DMS79 (cell line): ENCODE measurements at places on chromosomes 2 and 18.

DNA sequence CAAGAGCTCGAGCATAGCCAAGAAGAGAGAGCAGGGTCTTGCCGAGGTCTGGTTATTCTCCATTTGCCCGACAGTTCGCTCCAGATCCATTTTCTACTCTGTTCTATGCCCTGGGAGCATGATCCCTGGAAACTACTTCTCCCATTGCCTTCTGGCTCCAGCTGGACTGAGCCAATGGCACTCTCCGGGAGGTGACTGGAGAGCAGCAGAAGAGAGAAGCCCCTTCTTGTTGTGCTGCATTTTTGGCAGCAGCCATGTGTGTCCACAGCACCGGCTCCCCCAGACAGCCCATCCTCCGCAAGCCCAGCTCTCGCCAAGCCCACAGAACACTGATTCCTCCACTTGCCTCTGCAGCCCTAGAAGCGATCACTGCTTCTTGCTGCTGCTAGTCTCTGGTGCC lies 345.5 kb downstream of the TNS1 start:
- DNase-seq: no peak

- no peak for DNase-seq
Measured at GRCh38 chr2:11490194-11490593, 24.2 kb upstream of the E2F6 start.

GRCh38 chr2:54510916-54511315 lies 54.8 kb downstream of the SPTBN1 start:
- no peak for DNase-seq

- DNase-seq: no peak
Measured at GRCh38 chr2:1248187-1248586, 165.1 kb upstream of the TPO start.

- DNase-seq: no peak
Measured at GRCh38 chr2:10151462-10151861, 28.9 kb downstream of the RRM2 start.

DNA sequence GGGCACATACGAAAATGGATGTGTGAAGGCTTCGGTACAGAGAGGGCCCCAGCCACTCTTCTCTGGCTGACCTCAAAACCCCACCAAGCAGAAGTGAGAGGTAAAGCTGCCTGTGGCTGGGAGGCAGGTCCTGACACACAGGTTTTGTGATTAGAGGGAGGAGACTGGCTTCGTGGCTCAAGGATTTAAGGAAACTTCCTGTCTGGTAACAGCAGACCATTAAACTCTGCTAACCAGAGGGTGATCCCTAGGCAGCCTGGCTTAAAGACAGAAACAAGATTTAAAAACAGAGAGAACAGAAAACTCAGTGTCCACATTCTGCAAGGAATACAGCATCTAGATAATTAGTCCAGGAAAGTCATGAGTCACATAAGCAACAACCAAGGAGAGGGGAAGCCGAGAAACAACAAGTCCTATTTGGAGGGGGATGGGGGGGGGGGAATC lies 101.9 kb downstream of the NFATC1 start:
- DNase-seq: no peak

DNA sequence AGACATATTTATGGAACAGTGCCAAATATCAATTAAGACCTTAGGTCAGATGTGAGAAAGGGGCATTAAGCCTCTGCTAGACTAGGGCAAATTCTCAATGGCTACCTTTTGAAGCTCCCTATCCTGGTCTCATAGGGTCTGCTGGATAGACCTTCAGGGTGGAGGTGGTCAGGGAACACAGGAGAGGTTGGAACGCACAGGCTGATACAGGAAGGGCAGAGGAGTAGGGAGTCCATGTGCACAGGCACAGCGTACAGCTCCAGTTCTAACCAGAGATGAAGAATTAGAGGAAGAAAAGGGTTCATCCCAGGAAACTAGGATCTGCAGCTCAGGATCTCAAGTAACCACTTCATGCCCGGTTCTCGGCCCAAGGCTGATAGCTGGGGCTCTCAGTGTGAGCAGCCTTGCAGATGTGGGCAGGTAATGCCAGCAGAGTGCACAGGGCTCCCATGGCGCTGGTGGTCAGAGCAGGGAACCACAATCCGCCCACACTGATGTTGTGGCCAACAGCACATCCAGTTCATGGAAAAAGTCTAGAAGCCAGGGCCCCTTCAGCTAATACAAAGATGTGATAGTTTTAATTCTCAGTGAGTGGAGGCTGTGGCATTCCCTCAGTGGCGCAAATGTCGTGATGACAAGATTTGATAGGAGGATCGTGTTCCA lies 3.4 kb upstream of the EVA1A start:
- DNase-seq: no peak

DNA sequence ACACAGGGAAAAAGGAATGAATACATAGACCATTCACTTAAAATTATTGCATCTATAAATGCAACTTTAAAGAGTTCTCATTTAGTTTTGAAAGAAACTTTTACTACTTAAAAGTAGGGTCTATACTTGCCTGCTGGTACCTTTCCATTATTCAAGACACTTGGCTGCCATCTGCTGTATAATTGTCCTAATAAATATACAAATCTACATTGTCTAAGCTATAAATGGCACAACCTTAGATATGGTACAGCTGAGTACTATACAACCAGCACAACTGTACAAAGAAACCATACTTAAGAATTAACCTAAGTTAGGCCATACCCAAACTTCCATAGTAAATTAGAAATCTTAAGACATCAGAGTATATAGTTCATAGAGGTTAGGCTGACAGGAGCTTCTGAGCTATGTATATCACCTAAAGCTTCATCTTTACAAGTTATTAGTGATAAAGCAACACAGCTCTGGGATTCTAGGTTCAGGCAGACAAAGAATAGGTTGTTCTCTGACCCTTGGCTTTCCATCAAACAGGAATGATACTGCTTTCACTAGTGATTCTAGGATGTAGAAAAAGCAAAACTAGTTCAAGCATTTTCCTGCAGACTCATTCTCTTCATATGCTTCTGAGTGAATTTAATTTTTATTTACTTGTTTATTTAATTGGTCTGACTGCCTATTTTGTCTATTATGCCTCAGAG lies 22.1 kb downstream of the EXOC6B start:
- no peak for DNase-seq

GRCh38 chr2:181776336-181776735 lies 96.0 kb upstream of the NEUROD1 start:
- no peak for DNase-seq

DNA sequence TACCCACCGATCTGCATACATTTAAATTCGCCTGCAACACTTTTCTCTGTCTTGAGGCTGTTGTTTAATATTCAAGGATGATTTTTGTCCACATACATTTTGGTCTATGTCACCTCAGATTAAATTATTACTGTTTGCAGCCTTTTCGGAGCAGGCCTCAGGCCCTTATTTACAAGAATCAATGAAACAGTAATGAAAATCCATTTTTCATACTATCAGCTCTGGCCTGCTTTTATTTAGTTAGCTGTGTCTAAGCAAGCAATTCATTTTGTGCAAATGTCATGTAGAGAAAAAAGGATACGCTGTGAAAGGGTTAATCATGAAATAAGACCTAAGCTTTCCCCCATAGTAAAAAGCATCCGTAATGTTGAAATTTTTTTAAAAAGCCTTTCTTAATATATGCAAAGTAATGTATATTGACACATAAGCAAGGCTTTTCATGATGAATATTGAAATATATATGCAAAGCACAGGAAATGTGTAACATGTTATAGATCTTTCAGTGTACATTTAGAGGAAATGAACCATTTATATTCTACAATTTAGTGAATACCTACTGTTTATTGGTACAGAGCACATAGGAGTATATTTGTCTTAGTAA lies 1135.3 kb upstream of the ZEB2 start:
- DNase-seq: no peak

DNA sequence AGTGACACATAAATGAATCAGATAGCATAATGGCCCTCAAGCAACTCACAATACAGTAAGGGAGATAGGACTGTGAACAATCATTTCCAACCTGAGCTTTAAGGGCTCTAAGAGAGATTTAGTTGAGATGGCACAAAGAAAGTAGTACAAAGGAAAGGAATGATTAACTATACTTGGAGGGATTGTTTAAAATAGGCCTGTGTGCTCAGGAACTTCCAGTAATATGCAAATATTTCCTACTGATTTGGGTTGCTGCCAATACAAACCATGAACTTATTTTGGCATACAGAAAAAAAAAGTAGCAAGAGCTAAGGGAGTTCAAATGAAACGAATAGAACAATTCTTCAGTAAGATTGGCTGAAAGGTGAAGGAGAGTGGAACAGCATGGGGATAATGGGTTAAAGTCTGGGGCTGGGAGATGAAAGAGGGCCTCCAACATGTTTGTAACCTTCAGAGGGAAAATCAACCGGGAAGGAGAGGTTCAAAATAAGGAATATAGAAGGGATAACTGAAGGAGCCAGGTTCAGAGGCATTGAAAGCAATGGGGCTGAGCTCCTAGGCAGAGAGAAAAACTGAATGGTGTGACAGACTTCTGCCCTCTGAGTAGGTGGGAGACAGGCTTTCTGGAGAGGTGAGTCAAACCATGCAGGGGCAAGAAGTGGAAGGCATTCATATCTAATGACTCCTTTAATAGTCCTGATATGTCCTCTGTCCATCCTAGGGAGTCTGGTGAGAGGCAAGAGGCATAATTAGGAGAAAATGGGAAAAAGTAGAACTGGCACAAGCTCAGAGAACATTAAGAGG lies 83.5 kb downstream of the DNAH7 start:
- DNase-seq: no peak

GRCh38 chr2:223262946-223263345 lies 211.0 kb downstream of the KCNE4 start:
- no peak for DNase-seq

GRCh38 chr18:27839141-27839540 lies 337.8 kb downstream of the CDH2 start:
- DNase-seq: no peak

DNA sequence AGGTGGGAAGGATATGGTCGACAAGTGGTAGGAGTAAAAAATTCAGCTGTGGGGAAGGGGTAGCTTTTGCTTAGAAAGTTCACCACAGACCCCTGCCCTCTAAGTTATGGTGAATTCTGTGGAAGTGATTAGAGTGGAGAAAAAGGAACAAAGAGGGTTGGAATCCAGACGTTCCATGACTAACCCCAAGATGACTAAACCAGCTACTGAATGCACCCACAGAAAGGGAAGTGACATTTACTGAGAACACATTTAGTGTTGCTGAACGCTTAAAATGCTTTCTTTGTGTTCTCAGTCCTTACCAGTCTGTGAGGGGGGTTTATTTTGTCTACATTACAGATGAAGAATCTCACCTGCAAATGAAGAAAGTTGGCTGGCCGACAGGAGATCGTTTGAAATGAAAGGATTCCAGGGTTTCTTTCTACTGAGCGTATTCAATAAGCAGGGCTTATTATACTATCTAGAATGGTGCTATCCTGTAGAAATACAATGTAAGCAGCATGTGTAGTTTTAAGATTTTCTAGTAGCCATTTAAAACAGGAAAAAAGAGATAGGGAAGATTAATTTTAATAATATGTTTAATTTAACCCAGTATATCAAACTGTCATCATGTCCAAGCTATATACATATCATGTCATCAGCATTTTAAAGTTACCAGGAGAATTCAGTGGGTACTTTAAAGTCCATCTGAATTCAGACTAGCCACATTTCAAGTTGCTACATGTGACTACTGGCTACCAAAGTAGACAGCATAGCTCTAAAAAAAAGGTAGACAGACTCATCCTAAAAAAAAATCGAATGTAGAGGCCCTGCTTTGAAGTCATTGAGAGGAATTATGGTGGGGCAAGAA lies 60.1 kb downstream of the LIMS1 start:
- no peak for DNase-seq

- DNase-seq: no peak
Measured at GRCh38 chr2:184049566-184049965, 548.8 kb upstream of the ZNF804A start.

GRCh38 chr18:2572171-2572569 lies 813 bp downstream of the NDC80 start:
- DNase-seq: peak; percentile 40

GRCh38 chr18:9226463-9226862 lies 89.9 kb downstream of the ANKRD12 start:
- no peak for DNase-seq

DNA sequence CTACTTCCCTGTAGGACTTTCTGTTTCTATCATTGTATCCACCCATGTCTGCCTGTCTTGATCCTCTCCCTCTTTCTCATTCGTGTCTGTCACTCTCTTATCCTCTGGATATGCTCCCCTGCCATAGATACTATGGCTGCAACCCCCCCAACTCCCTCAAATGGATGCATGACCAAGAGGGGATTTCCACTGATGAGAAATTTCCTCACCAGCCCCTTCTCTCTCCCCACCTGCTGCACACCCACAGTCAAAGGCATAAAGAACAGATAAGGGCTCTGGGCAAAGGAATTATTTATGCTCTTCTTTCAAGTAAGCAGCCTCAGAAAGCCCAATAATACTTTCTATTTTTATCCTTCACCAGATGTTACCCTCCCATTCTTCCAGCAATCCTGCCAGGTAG lies 121.3 kb downstream of the FOXI3 start:
- DNase-seq: no peak

DNA sequence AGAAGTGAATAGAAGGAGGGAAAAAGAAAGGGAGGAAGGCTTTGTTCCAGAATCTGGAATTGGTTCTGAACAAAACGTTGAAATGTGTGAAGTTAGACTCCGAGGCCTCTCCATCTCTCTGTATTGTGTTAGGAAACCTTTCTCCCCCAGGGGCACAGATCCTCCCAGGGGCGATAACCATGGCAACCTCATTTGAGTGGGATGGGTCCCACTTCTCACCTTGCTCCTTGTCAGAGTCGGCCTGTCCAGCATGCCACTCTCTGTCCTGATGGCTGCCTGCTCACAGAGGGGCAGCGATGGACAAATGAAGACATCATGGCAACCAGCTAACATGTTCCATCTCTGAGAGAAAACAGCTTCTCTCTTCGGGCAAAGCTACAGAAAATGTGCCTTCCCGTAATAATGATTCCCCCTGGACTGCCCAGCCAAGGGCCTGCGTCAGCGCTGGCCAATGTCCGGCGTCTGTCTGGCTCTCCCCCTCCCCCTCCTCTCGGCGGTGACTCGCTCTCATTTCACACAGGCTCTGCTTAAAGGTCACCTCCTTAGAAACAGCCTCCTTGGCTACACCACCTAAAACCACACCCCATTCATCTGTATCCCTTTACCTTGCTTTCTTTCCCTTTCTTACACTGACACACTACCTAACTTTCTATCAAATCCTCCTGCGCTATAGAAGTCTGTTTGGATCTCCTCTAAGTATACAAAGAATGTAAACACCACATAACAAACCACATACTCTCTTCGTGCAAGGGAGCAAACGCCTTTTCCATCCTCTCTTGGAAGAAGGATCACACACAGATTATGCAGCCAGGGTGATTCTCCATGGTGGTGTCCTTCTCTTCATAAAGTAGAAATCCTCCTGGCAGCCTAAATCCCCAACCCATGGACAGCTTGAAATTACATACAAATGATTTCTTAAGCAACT lies 32.1 kb upstream of the TTC39C start:
- DNase-seq: no peak

DNA sequence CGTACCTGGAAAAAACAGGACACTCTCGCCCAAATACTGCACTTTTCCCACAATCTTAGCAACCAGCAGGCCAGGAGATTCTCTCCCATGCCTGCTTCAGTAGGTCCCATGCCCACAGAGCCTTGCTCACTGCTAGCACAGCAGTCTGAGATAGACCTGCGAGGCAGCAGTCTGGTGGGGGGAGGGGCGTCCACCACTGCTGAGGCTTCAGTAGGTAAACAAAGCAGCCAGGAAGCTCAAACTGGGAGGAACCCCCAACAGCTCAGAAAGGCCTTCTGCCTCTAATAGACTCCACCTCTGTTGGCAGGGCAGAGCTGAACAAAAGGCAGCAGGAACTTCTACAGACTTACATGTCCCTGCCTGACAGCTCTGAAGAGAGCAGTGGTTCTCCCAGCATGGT lies 1202.8 kb upstream of the ACVR2A start:
- DNase-seq: no peak

- DNase-seq: no peak
Measured at GRCh38 chr2:127661072-127661649, 14.2 kb downstream of the LIMS2 start.
